ENCODE measurements at places on chromosomes 7 and 10. TPM values are rescaled to one million over a fixed set of nuclear protein-coding genes. Genes with fewer than 3 reads are reported as not detected.
A peak's percentile ranks its signal among the peaks of the same experiment; 100 is the strongest.

ASNS gene
- total RNA-seq: 85.1 TPM

CPED1 gene
- total RNA-seq: 0.13 TPM

DNA sequence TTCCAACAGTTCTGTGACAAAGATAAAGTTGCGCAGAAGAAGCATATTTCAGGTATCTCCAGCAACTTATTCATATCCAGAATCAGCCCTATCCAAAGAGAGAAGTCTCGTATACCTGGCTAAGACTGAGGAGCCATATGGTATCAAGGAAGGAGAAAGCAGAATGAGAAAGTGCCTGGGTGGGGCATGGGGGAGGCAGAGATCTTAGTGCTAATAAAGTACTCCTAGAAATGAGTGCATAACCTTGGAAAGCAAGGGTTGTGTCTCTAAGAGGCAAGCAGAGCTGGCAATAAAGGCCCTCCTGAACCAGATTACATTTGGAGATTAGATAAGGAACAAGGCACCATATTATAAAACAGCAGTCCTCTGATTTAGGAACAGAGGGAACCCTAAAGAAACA lies 12.7 kb downstream of the TASOR2 start:
- DNase-seq: no peak
- H3K36me3 ChIP-seq: no peaks in the 10 kb centered on the region
- H3K4me1 ChIP-seq: peaks cover 4% of the 10 kb centered on the region
- H3K4me3 ChIP-seq: no peak overlapping the region

GRCh38 chr10:94725871-94726270 lies 36.6 kb upstream of the CYP2C19 start:
- H3K36me3 ChIP-seq: no peaks in the 10 kb centered on the region
- no peaks in the 10 kb centered on the region for H3K27me3 ChIP-seq
- H3K4me1 ChIP-seq: no peaks in the 10 kb centered on the region

AGFG2 gene
- total RNA-seq: 11.2 TPM

DNA sequence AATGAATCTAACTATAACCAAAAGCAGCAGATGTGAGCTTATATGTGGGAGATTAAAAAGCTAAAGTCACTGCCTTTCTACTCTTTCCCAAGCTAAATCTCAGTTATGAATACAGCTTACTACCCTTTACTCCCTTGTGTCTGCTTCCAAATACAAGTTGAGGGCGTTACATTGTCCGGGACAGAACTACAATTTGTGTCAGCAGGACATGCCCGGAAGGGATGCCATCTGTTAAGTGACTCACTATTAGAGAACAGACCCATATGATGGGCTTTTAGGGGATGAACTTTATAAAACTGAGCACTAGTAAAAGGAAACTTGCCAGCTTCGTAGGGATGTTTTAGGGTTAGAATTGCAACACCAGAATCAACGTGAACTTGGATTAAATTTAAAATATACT lies 299.7 kb upstream of the CSTF2T start:
- DNase-seq: no peak
- H3K36me3 ChIP-seq: no peaks in the 10 kb centered on the region
- H3K27me3 ChIP-seq: no peaks in the 10 kb centered on the region

DNA sequence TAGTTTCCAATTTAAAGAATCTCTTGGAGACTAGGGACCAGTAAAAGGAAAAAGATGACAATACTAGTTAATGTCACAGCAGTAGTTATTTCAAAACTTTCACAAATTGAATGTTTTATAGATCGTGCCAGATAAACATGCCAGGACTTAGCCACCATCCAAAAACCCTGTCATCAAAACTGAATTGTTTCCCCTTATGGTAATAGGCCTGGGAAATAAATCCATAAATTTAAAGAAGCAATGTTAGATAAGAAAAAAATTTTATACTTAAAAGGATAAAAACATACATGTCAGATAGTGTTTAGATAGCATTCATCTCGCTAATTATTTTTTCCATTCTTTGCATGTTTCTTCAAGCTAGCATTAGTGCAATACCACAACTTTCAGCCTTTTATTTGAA lies 71.2 kb downstream of the SUGCT start:
- no peak overlapping the region for H3K27ac ChIP-seq
- no peak for DNase-seq
- H3K27me3 ChIP-seq: no peaks in the 10 kb centered on the region
- H3K4me3 ChIP-seq: no peak overlapping the region

GRCh38 chr7:50502001-50502684 lies 52.0 kb upstream of the FIGNL1 start:
- no peaks in the 10 kb centered on the region for H3K4me1 ChIP-seq
- H3K27me3 ChIP-seq: no peaks in the 10 kb centered on the region
- H3K36me3 ChIP-seq: no peaks in the 10 kb centered on the region
- no peak overlapping the region for H3K4me3 ChIP-seq
- DNase-seq: no peak
- H3K27ac ChIP-seq: no peak overlapping the region

- H3K27me3 ChIP-seq: no peaks in the 10 kb centered on the region
- H3K36me3 ChIP-seq: no peaks in the 10 kb centered on the region
- H3K4me1 ChIP-seq: no peaks in the 10 kb centered on the region
- DNase-seq: no peak
These were observed 35.1 kb downstream of the SMNDC1 start for GRCh38 chr10:110269374-110270318.

NCF1 gene
- 0.33 TPM for total RNA-seq

DNA sequence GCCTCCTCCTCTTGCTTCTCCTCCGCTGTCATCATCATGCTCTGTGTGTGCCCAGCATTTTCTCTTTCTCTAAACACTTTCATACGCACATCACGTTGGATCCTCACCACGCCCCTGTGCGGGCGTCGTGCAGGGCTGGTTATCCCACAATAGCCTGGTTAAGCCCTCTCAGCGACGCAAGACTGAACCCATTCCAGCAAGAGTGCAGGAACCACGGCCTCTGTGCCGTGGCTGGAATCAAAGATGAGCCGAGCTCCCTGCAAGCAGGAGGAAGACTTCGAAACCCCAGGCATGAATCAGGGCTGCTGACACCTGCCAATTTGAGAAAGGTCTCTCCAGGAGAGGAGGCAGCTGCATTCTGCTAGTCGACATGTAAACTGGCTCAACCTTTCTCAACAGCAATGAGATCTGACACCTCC lies 74.8 kb upstream of the FOXK1 start:
- no peak for DNase-seq
- no peaks in the 10 kb centered on the region for H3K4me1 ChIP-seq
- H3K36me3 ChIP-seq: no peaks in the 10 kb centered on the region
- no peak overlapping the region for H3K4me3 ChIP-seq

ENO4 gene
- 0.26 TPM for total RNA-seq

- peak; percentile 55 for DNase-seq
- no peak overlapping the region for H3K27ac ChIP-seq
- no peak overlapping the region for H3K4me3 ChIP-seq
- no peaks in the 10 kb centered on the region for H3K27me3 ChIP-seq
- H3K36me3 ChIP-seq: no peaks in the 10 kb centered on the region
These were observed 34.8 kb downstream of the CDH23 start for GRCh38 chr10:71431239-71432100.

- no peak overlapping the region for H3K4me3 ChIP-seq
- no peaks in the 10 kb centered on the region for H3K4me1 ChIP-seq
- no peaks in the 10 kb centered on the region for H3K27me3 ChIP-seq
- H3K27ac ChIP-seq: no peak overlapping the region
These were observed 135.8 kb upstream of the YAE1 start for GRCh38 chr7:39430441-39430840.

DNA sequence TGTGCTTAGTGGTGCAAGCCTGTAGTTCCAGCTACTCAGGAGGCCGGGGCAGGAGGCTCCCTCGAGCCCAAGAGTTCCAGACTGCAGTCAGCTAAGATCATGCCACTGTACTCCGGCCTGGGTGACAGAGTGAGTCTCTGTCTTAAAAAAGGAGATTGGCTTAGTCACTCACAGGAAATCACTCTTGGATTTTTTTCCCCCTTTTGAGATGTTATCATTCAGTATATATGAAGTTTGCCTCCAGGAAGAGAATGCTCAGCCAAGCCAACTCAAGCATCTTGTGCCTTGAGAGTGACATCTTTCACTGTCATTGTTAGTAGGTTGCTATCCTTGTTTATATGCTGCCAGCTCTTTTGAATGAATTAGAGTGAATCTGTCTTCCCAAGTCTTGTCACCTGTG lies 28.0 kb downstream of the NIPSNAP2 start:
- H3K36me3 ChIP-seq: peaks cover 45% of the 10 kb centered on the region
- DNase-seq: no peak
- H3K27me3 ChIP-seq: no peaks in the 10 kb centered on the region

HOXA4 gene
- total RNA-seq: not detected

DNA sequence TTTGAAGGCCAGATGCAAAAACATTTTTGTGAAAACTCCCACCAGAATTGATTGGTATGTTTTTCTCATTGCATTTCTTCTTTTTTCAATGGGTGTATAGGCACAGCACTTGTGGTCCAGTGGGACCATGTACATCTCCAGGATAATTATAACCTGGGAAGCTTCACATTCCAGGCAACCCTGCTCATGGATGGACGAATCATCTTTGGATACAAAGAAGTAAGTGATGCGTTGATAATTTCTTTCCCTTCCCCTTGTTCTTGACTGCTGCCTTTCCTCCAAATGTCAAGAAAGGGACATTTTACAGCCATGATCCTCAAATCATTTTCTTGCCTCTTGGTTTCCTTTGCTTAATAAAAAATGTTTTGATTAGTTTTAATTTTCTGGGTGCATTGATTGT lies 331.5 kb downstream of the PLXDC2 start:
- H3K4me3 ChIP-seq: no peak overlapping the region
- H3K4me1 ChIP-seq: no peaks in the 10 kb centered on the region
- H3K36me3 ChIP-seq: no peaks in the 10 kb centered on the region

ZNF775 gene
- 9.7 TPM for total RNA-seq

SLC18A3 gene
- total RNA-seq: not detected

ATAD1 gene
- 38.7 TPM for total RNA-seq

HOXA3 gene
- total RNA-seq: not detected

DNA sequence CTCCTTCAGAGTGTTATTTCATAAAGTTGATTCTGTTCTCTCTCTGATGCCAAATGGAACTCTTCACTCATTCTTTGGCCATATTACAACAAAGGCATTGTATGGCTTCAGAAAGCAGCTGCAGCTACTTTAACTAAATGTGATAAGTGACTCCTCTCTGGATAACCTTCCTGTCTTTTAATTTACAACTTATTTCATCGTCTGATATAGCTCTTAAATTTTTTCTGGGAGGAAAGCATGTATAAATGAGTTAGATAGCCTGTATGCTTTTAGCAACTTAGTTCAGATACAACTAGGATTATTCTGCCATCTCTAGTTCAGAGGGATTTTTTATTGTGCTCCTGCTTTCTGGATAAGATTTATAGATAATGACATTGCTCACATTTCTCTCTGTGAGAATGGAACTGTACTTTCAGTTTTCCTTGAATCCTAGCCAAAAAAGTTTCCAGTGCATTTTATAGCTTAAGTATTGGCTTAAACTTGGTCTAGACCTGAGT lies 57.5 kb downstream of the KLHDC10 start:
- peaks cover 40% of the 10 kb centered on the region for H3K36me3 ChIP-seq
- no peak overlapping the region for H3K27ac ChIP-seq
- H3K4me3 ChIP-seq: no peak overlapping the region
- no peaks in the 10 kb centered on the region for H3K4me1 ChIP-seq
- DNase-seq: no peak
- H3K27me3 ChIP-seq: no peaks in the 10 kb centered on the region

- H3K27me3 ChIP-seq: no peaks in the 10 kb centered on the region
- no peak overlapping the region for H3K27ac ChIP-seq
- peaks cover 17% of the 10 kb centered on the region for H3K36me3 ChIP-seq
- DNase-seq: no peak
- H3K4me3 ChIP-seq: no peak overlapping the region
These were observed 98.5 kb upstream of the NPS start for GRCh38 chr10:127450644-127451043.

Measured in H9 (cell line).